ENCODE measurements at places on chromosomes 2 and 18. TPM values are rescaled to one million over a fixed set of nuclear protein-coding genes. Genes with fewer than 3 reads are reported as not detected.

CD207 gene
- polyA plus RNA-seq, result not detected

IL1B gene
- not detected for polyA plus RNA-seq

PRKAG3 gene
- polyA plus RNA-seq, result not detected

CD302 gene
- polyA plus RNA-seq, result 0.11 TPM

C2orf66 gene
- polyA plus RNA-seq, result not detected

RFX8 gene
- not detected for polyA plus RNA-seq

PROM2 gene
- polyA plus RNA-seq, result not detected

SLC9A2 gene
- polyA plus RNA-seq, result not detected

LCT gene
- polyA plus RNA-seq, result not detected

PLGLB1 gene
- 1.5 TPM for polyA plus RNA-seq

PTH2R gene
- polyA plus RNA-seq, result 0.23 TPM

FBXO15 gene
- 0.90 TPM for polyA plus RNA-seq

AP1S3 gene
- 23.0 TPM for polyA plus RNA-seq

Measured in IgD-negative memory B cell (primary cell).